ENCODE measurements at places on chromosomes 11 and 22.

DNA sequence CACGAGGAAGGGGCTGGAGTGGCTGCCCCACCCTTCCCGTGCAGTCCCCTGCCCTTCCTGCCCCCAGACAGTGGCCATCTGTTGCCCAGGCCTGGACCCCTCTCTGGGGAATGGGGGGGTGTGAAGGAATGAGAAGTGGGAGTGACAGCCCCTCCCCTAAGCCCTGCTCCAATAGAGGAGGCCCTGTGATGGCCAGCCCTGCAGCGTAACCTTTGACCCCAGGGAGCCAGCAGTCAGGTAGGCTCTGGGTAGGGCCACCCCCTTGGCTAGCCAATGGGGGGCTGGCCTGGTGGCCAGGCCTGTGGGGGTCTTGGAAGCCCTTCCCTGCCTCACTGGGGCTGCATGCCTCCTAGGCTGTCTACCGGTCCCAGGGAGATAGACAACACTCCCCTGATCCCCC, 6.6 kb downstream of the FLRT1 start:
- DNase-seq = no peak

- no peak for DNase-seq
These were observed 14.4 kb downstream of the DEUP1 start for GRCh38 chr11:93344855-93345333.

- peak; percentile 92 for DNase-seq
These were observed 24.0 kb downstream of the MIAT start for GRCh38 chr22:26681395-26681821.

- DNase-seq = peak; percentile 22
These were observed 104.6 kb upstream of the ANO3 start for GRCh38 chr11:26227301-26227746.

DNA sequence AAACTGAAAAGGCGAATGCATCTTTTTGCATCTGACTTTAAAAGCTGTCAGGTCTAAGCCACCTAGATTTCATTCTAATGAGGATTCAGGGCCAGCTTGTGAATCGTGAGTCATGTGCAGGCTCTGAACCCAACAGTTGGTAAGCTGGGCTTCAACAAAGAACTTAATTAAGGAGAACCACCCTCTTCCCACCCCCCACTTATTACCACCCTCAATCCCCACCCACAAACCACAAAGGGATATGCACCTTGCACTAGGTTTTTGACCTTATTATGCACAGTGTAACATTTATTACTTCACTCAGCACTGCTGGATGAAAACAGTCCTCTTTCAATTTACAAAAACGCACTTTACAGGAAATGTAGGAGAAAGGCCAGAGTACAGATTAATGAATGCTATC, 94.1 kb upstream of the LIN7C start:
- no peak for DNase-seq

- no peak for DNase-seq
These were observed 29.8 kb downstream of the DUSP8 start for GRCh38 chr11:1542267-1542666.

DNA sequence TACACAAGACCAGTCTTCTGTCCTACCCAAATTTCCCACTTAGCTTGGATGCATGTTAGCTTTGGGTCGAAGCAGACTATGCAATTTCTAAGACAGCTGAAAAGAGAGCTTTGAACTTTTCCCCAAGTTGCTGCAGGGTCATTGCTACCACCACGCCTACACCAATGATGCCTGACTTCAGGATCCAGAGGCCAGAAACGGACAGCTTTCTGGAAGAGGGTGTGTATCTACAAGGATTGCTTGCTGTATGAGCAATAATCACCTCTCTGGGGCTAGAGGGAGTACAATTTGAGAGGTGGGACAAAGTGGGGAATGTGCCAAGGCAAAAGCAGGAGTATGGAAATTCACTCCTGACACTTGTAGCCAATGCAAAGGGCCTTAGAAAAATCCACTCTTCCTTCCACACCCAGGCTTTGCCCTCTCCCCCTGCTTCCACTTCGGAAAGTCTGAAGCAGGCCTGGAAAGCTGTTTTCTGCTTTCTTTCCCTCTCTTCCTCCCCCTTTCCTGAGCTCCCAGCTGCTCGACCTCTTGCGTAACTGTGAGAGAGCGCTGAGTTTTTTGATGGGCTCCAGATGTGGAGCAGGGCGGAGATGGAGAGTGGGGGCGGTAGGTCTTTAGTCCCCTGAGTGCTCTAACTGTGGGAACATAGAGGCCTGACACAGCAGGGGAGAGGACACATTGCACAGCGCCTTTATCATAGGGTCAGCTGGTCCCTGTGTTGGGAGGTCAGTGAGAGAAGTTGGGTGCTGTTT, 2.1 kb upstream of the PHLDB1 start:
- DNase-seq = no peak

DNA sequence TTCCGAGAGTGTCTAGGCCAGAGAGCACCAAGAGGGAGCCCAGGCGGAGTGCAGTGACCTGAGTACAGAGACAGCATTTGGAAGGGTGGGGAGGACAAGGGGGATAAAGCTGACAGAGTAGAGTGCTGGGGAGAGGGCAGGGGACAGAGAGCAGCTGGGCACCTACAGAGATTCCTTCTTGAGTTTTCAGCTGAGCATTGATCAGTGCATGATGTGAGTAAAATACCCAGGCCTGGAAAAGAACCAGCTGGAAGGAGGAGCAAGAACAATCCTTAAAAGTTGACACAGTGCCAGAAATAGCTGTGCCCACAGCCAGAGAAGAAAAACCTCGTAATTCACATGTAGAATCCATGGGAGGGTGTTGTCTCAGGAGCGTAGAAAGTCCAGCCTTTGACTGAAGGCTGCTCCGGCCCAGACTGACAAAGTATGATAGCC, 33.9 kb upstream of the PANX2 start:
- no peak for DNase-seq

GRCh38 chr11:19738124-19738523, 25.5 kb downstream of the NAV2 start:
- DNase-seq = no peak

- no peak for DNase-seq
These were observed 4.1 kb downstream of the C11orf52 start for GRCh38 chr11:111922803-111923202.

- DNase-seq = no peak
These were observed 89.7 kb upstream of the CLPB start for GRCh38 chr11:72523991-72524390.

DNA sequence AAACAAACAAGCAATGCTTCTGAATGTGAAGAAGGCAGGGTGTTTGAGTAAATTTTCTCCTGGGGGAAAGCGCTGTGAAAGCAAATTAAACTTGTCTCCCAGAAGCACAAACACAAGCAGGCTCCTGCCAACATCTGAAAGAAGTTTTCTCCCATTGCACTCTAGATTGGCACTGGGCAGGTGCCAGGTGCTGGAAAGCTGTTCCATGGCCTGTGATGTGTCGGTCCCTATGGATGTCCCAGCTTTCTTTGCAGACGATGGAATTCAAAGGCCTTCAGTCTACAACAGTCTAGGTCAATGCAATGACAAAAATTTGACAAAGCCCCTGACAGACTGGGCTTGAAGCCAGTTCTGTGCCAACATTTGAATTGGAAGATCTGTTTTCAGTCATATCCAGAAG, 246.1 kb upstream of the NARS2 start:
- no peak for DNase-seq

GRCh38 chr22:43008509-43008908, 6.4 kb downstream of the PACSIN2 start:
- DNase-seq = no peak

GRCh38 chr22:29306835-29307595, 565 bp downstream of the GAS2L1 start:
- peak; percentile 93 for DNase-seq

GRCh38 chr22:25143156-25144076, 56.2 kb upstream of the CRYBB3 start:
- DNase-seq = no peak

DNA sequence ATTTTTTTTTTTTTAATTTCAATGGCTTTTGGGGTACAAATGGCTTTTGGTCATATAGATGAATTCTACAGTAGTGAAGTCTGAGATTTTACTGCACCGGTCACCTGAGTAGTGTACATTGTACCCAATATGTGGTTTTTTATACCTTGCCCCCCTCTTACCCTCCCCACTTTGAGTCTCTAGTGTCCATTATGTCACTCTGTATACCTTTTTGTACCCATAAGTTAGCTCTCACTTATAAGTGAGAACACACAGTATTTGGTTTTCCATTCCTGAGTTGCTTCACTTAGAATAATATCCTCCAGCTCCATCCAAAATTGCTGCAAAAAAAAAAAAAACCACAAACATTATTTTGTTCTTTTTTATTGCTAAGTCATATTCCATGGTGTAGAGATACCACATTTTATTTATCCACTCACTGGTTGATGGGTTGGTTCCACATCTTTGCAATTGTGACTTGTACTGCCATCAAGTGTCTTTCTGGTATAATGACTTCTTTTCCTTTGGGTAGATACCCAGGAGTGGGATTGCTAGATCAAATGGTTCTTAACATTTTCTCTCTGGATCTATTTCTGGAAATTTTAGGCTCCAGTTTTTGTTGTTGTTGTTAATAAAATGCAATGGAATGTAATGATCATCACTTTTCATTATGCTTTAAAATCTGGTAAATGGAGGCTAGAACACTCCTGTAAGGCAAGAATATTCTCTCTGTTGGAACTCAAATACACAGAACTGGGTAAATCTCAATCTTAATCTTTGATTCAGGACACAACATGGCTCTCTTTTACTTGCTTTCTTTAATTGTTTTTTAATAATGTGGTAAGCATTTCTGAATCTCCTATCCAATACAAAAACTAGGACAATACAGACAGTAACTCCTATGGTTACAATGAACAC, 10.3 kb downstream of the NEAT1 start:
- no peak for DNase-seq

DNA sequence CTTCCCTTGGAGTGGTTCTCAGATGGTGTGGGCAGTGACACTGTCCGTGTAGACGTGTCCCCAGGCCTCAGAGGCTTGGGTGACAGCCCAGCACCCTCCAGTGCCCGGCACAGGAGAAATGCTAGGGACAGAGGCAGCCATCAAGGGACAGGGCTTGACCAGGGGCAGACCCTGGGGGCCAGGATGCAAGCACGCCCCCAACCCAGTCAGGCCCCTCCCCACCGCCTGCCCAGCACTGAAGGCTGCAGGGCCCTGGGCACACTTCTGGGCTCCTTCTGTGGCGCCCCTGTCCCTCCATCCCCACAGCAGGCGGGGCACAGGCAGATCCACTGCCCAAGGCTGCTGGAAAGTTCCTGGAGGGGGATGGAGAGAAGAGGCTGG, 11.1 kb downstream of the IGF2 start:
- no peak for DNase-seq

DNA sequence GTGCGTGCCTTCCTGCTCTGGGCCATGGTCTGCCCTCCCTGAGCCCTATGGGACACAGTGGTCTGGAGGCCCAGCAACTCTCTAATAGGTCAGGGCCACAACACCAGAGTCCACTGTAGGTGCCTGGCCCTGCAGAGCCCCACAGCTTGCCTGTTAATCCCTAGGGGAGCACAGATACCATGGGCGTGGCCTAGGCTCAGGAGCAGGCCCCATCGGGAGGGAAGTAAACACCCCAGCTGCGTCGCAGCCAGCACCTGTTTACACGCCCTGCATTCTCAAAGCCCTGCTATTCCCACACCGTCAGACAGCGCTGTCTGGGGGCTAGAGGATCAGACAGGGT, 2.5 kb downstream of the KCTD17 start:
- DNase-seq = no peak

- DNase-seq = no peak
These were observed 47.9 kb upstream of the SUSD2 start for GRCh38 chr22:24133187-24133965.

- peak; percentile 58 for DNase-seq
These were observed 66.8 kb downstream of the FEZ1 start for GRCh38 chr11:125429174-125429707.
